ENCODE measurements at places on chromosomes 13 and 19.
A peak's percentile ranks its signal among the peaks of the same experiment; 100 is the strongest.

DNA sequence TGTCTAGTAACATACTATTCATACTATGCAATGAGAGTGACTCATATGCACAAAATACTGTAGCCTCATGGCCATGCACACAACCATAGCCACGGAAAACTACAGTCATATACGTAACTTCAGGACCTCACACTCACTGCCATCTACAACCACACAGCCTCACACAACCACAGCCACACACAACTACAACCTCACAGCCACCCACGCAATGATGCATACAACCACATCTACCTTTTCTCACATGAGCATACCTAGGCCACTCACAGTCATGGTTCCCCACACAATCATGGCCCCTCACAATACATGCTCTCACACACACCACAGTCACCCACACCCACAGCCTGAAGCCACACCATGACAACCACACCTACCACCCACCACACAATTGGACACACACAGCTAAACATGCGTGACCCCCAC lies 8.7 kb upstream of the TNFSF14 start:
- peak; percentile 23 for DNase-seq

DNA sequence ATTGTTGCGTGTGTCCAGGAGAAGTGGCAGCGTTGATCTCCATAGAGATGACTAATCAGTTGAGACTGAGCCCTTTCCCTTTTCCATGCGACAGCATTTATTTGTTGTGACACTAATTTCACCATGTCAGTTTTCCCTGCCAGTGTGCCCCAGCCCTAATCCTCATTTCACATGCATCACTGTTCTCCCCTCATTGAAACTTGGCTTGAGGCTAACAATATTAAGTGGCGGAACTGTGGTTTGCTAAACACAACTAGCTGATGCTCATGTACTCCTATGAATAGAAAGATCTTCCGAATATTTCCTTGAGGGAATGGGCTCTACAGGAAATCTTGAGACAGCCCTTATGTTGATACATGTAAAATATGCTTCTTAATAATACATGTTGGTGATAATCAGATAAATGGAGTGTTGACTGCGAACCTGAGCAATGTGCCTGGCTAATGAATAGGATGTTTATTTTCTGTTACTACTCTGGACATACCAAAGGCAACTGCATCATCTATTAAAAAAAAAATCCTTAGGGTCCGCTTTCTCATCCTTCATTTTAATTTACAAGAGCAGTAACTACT lies 258.6 kb downstream of the ATP8A2 start:
- DNase-seq = no peak

DNA sequence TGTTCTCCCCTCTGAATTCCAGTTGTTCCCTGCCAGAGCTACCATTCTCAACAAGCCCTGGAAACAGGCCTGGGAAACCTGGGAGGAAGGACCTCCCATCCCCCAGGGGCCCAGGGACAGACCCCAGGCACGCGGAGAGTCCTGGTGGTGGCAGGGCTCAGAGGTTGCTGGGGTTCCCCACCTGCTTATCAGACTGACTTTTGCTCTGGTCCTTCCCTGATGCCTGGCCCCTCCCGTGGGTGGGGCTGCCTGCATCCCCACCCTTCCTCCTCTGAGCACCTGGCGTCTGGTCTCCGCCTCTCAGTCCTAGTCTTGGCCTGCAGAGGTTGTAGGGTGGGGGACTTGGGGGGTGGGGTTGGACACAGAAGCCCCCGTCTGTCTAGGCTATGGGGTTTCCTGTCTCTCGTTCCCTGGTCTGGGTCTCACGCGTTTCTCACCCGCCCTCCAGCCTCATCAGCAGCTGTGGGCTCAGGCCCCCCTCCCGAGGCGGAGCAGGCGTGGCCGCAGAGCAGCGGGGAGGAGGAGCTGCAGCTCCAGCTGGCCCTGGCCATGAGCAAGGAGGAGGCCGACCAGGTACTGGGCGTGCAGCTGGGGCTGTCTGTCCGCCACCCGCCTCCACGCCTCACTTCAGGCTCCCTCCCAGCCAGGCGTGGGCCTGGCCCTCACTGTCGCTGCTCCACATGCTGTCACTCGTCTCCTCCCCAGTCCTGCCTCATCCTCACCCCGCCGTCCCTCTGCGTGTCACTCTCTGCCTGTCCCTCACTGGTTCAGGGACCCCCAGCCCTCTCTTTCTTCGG lies 13.6 kb downstream of the EPN1 start:
- no peak for DNase-seq

- DNase-seq = no peak
Observed at GRCh38 chr13:87128036-87128435, 543.1 kb upstream of the SLITRK5 start.

GRCh38 chr19:41844601-41845000 lies at the start of gene LYPD4:
Gene LYPD4, minus strand, starts transcription at chr19:41844683. Its CDS starts 5,398 bp downstream, at chr19:41839285.
- DNase-seq = no peak

GRCh38 chr13:112908342-112908741 lies 60.7 kb upstream of the MCF2L start:
- DNase-seq = no peak

DNA sequence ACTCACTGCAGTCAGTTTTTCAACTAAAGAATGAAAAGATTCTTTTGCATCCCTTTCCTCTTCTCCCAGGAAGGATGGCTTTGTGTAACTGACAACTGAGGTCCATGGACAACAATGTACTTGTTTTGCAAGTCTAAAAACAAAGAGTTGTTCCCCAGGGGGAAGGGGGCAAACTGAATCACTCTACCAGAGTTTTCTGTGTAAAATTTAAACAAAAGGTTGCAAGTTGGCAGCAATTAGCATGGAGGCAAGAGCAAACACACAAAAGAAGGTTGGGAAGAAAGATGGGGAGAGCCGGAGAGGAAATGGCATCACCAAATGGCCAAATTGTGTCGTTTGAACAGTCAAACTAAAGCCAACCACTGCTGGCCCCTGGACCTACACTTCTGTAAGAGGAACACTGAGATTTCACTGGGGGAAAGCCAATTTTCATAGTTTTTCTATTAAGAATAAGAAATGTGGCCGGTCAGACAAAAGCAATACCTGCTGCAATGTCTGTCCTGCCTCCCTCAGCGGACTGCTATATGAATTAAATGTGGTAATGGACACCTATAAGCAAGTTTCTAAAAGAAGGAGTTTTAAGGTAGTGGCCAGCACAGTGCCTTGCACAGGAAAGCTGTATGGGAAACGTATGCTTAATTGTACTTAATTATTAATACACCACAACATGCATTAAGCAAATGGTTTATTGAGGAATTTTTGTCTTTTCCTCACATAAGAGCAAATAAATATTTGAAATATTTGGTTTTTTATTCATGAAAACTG lies 16.1 kb upstream of the SACS start:
- DNase-seq = no peak

DNA sequence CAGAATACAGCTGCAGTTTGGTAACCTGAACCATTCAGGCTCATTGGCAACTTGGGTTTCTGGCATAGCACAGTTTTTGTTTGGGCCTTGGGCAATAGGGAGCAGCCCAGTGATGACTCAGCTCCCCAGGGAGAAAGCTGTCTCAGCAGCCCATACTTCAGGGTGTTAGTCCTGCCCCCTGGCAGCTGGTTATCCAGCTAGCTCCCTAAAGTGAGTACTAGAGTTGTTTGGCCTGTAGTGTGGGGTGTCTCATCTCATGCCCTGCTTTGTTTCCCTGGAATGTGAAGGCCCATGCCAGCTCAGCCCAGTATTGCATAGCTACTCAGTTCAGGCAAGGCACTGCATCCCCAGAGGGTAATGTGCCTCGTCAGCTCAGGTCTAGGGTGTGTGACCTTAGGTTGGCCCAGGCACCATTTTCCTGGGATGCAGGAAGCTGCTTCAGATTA lies 18.2 kb upstream of the ZNF543 start:
- peak; percentile 96 for DNase-seq

DNA sequence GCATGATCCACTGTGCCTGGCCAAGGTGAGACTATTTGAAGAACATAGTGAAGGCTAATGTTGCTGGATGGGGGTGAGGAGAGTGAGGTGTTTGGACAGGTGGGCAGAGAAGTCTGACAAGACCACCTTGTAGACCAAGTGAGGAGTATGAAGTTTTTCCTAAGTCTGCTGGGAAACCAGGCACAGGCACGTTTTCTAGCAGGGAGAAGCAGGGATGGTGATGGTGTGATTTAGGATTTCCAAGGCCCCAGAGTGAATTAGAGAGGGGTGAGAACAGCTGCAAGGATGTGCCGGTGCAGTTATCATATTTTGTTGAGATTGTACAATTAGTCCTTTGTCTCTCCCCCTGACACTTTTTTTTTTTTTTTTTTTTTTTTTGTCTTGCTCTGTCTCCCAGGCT lies 5.6 kb upstream of the PKN1 start:
- no peak for DNase-seq

- DNase-seq = no peak
Observed at GRCh38 chr13:31090961-31091624, 70.6 kb downstream of the HSPH1 start.

- DNase-seq = peak; percentile 58
Observed at GRCh38 chr19:32976223-32976805, 4.3 kb downstream of the FAAP24 start.

GRCh38 chr13:39565036-39565949 lies 37.7 kb downstream of the LHFPL6 start:
- peak; percentile 97 for DNase-seq

- no peak for DNase-seq
Observed at GRCh38 chr19:55118401-55118991, 1.1 kb upstream of the PPP1R12C start.

- no peak for DNase-seq
Observed at GRCh38 chr13:85549819-85550218, 249.4 kb downstream of the SLITRK6 start.
